ENCODE measurements at places on chromosomes 5 and 9.

DNA sequence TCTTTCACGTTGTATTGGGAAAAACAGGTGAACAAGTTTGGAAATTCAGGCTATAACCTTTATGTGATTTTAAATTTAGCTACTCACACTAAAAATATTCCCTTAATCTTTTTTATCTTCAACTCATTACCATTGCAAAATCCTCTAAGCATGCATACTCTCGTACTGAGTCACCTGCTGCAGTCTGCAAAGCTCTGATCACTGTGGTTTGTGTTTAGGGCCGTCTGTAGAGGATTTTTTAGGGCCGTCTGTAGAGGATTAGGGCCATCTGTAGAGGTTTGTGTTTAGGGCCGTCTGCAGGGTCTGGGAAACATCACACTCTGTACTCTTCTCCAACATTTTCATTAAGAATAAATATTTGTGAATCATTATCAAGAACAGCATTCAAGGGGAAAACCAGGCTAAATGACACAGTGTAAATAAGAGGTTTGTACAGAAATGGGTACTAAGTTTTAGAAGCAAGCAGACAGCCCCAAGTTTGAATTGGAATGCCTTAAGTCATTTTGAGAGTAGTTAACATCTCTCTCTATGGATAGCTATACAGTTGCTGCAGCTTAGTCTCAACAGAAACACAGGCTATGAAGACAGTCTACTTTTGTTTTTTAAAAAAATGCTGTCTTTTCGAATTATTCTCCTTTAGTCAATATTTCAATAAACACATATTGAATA is 155.0 kb upstream of the TSLP start:
- DNase-seq, result no peak

DNA sequence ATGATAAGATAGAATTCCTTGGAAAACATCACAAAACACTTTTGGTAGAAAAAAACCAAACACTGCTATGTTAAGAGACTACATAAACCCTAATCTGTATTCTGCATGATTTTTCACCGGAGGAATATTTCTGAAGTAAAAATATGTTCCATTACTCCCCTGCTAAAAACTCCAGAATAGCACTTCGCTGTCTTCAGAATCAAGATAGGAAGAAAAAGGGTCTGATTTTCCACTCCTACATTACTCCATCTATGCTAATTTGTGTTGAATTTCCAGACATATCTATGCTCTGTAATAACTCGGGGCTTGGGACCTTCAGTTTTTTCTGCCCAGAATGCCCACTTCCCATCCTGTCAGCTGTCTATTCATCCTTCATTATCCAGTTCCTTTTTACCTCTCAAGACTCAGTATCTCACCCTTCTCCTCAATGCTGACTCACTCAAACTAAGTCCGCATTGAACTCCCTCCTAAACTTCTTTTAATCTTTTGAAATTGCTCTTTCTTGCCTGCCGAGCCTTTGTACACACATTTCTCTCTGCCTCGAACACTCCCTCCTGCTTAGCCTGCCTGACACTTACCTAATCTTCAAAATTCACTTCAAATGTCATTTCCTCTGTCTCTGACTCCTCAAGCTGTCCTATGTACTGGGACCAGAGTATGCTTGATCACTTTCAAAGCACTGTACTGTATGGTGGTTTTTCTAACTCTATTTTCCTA is 171.0 kb downstream of the ARRDC3 start:
- DNase-seq, result no peak

- no peak for DNase-seq
Observed at GRCh38 chr5:38339446-38339845, 81.1 kb downstream of the EGFLAM start.

- no peak for DNase-seq
Observed at GRCh38 chr9:80437091-80437640, 865.4 kb downstream of the TLE4 start.

GRCh38 chr9:136965771-136966484 is 11.4 kb upstream of the PTGDS start:
- DNase-seq, result no peak

DNA sequence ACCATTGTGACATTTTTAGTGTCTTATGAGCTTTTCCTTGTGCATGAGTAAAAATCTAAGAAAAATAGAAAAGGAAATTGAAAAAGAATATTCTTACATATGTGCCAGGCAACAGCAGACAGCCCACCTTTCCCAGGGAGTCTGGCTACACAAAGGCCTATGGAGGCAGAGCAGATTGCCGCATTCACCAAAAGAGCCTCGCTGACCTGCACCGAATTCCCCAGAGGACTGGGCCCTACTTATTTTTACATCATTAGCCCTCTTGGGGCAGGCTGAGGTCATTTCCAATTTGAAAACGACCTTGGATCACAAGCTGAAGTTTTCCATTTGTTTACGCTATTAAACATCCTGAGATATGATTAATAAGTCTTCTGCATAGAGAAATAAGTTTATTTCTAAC is 66.2 kb upstream of the WDR41 start:
- DNase-seq, result no peak

DNA sequence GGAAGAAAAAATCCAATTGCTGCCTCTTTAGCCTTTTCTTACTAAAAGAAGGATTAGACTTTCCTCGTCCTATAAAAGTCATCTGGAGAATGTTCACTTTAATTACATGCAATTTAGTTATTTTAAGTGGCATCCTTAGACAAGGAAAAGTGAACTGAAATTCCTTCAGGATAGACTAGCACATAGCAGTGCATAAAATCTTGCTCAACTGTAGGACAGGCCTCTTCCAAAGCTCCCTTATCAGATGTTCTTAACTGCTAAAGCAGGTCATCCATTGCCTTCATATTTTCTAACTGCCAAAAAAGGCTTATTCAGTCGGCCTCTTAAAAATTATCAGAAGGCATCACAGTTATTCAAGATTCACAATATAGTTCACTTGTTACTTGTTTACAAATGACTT is 396.5 kb downstream of the DMRT2 start:
- DNase-seq, result no peak

GRCh38 chr5:166719991-166720390 is 1571.5 kb upstream of the WWC1 start:
- DNase-seq, result no peak

DNA sequence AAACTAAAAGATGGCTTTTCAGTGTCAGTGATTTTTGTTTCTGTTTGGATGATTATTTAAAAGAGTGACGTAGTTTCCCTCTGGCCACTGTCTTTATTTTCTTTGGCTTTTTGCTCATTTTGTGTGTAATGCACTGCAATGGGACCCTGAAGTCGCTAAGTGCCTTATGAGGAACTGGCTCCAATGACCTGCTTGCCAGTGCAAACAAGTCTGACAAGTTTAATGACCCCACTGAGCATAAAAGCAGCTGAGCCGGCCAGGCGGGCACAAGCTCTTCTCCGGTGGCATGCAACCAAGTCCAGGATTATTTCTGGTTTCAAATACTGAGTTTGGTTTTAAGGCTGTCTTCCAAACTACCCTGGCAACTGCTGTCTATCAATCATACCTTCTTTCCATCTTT is 15.6 kb upstream of the GNA14 start:
- no peak for DNase-seq

- DNase-seq, result no peak
Observed at GRCh38 chr9:130183133-130183762, 11.0 kb downstream of the NCS1 start.

- no peak for DNase-seq
Observed at GRCh38 chr5:107719034-107719606, 48.4 kb upstream of the EFNA5 start.

- no peak for DNase-seq
Observed at GRCh38 chr9:125238915-125239446, 2.2 kb downstream of the HSPA5 start.

DNA sequence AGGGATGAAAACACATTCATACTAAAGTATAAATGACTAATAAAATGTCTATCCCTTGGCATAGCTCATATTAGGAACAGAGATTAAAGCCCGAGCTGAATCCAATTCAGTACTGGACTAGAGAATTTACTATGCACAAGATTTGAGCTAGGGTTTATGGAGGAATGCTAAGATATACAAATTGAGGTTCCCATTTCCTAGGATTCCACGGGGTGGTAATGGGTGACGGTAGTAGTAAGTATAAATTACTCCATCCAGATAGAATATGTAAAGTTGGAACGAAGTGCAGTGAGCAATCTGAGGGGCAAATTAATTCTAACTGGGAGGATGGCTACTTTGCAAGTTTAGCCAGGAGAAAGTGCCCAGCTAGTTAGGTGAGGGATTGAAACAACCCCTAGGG is 156.5 kb downstream of the GAS1 start:
- no peak for DNase-seq

GRCh38 chr9:135601988-135602387 is 37.4 kb downstream of the GLT6D1 start:
- no peak for DNase-seq

GRCh38 chr9:6564360-6564759 is 81.2 kb downstream of the GLDC start:
- no peak for DNase-seq

GRCh38 chr9:35732800-35733541 is 505 bp downstream of the CREB3 start:
- DNase-seq, result no peak

- DNase-seq, result no peak
Observed at GRCh38 chr5:28516722-28517121, 1478.3 kb upstream of the CDH9 start.

Measured in stimulated activated CD4-positive, alpha-beta T cell treated with anti-CD3 and anti-CD28 coated beads, Interleukin-1b, Interleukin-23, amount 100 ng/mL, for 1 hour (primary cell).